ENCODE measurements at places on chromosomes 2 and 18. TPM values are rescaled to one million over a fixed set of nuclear protein-coding genes. Genes with fewer than 3 reads are reported as not detected.

Gene UGT1A8
- not detected for polyA plus RNA-seq

Gene ANKRD39
- 28.1 TPM for polyA plus RNA-seq

Gene RNF152
- polyA plus RNA-seq = 0.05 TPM

Gene TUBB6
- 223 TPM for polyA plus RNA-seq

Gene SERPINB4
- polyA plus RNA-seq = not detected

Gene OR6B2
- not detected for polyA plus RNA-seq

Gene CAPN14
- not detected for polyA plus RNA-seq

Gene IL36RN
- polyA plus RNA-seq = not detected

Gene RUFY4
- polyA plus RNA-seq = not detected

Gene HMSD
- polyA plus RNA-seq = 0.05 TPM

Gene INO80B
- polyA plus RNA-seq = 11.5 TPM

Gene CRYGA
- not detected for polyA plus RNA-seq

Gene LRRC30
- not detected for polyA plus RNA-seq

Gene NTSR2
- polyA plus RNA-seq = not detected

Gene IL36A
- polyA plus RNA-seq = not detected

Gene CIDEA
- polyA plus RNA-seq = not detected

Gene ZEB2
- 46.5 TPM for polyA plus RNA-seq

Gene CRACDL
- not detected for polyA plus RNA-seq

Gene VIL1
- polyA plus RNA-seq = 1.9 TPM

Gene VSNL1
- not detected for polyA plus RNA-seq

Gene DAPL1
- not detected for polyA plus RNA-seq

Gene AMER3
- not detected for polyA plus RNA-seq

Gene CRYGC
- polyA plus RNA-seq = not detected

Gene GPR35
- polyA plus RNA-seq = 0.12 TPM

Gene CLEC4F
- not detected for polyA plus RNA-seq

Gene KLHL41
- polyA plus RNA-seq = 1.5 TPM

Gene BMP10
- 1.1 TPM for polyA plus RNA-seq

Gene LONRF2
- 3.0 TPM for polyA plus RNA-seq

Gene LINC00305
- polyA plus RNA-seq = not detected

Gene GREB1
- polyA plus RNA-seq = 0.58 TPM

Gene GPR45
- not detected for polyA plus RNA-seq

Gene ONECUT2
- polyA plus RNA-seq = 0.52 TPM

Gene FOXI3
- not detected for polyA plus RNA-seq

Gene CRYBA2
- not detected for polyA plus RNA-seq

Gene SNTG2
- polyA plus RNA-seq = not detected

Gene FSHR
- not detected for polyA plus RNA-seq

Gene RAPGEF4
- not detected for polyA plus RNA-seq

Gene RGPD4
- not detected for polyA plus RNA-seq

Gene SATB2
- 12.8 TPM for polyA plus RNA-seq

Gene MDH1B
- not detected for polyA plus RNA-seq

Gene C2orf76
- polyA plus RNA-seq = 14.4 TPM
